Nephron progenitor cell (in vitro differentiated cells): ENCODE measurements at places on chromosomes 13 and 19.

DNA sequence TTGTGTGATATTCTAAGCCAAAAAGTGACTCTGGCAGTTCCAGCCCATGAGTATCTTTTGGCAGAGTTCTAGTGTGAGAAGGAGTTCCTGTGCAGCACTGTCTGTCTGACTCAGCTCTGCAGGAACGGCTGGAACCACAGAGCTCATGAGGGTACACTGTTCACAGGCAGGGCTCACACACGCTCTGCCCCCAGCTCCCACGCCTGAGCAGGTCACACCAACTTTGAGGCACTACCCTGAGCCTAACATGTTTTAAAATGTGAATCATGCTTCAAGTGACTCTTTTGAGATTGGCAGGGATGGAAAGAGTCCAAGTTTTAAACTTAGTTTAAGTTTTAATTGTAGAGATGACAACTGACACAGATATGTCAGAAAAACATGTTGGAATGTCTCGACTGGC lies 1203.3 kb downstream of the UQCRFS1 start:
- no peak for DNase-seq

DNA sequence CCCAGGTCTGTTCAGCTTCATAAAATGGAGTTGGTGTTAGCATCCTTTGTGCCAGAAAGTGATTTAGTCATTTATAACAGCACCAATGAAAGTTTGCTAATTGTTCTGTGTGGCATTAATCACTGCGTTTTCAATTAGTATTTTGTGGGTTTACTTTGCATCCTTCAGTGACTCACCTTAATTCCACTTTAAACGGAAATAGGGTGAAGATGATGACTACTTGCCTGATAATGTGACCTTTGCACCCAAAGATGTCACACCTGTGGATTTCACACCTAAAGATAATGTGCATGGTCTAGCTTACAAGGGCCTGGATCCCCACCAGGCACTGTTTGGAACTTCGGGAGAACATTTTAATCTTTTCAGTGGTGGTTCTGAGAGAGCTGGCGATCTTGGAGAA lies 15.0 kb downstream of the GPATCH1 start:
- no peak for DNase-seq

- DNase-seq: peak; percentile 81
Observed at GRCh38 chr19:40613690-40614621, 12.8 kb downstream of the LTBP4 start.

- DNase-seq: no peak
Observed at GRCh38 chr13:76939215-76939614, 9.1 kb upstream of the ACOD1 start.

- no peak for DNase-seq
Observed at GRCh38 chr19:34265221-34265650, 10.9 kb downstream of the GARRE1 start.

DNA sequence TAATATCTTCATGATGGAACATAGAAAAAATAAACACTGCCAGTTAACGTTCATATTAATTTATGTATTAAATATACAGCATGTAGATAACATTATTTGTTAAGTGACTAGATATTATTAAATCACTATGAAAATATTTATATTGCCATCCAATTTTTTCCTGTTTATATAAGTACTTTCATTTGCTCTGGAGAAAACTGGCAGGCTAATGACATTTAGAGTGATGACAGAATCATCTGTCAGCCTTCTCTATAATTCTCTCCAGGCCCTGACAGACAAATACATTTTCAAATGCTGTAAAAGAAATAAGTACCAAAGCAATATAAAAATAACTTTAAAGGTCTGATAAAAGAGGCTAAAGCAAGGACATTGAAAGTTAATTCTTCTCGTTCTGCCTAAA lies 2556.7 kb upstream of the PCDH20 start:
- no peak for DNase-seq

DNA sequence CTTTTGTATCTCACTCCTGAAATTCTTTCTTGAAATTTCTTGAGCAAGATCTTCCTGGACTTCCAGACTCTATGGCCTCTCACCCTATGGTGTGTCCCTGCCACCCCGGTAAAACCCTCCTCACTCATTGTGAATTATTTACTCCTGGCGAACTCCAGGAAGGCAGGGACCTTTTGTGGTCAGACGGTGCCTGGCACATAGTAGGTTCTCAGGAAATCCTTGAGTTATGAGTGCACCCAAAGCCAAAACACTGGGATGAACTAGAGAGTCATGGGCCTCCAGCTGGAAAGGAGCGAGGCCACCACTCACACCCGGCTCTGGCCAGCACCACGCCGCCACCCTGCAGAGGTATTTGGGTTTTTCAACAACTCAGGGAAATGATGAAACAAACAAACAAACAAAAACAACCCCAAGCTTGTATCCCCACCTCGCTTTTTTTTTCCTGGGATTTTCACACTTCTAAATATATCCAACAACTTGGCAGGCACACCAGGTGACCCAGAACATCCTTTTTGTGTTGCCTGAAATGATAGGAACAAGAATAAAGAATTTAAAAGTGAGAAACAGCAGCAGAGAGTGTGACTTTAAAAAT lies 11.2 kb downstream of the HPN start:
- DNase-seq: no peak
